ENCODE measurements at places on chromosomes 2 and 18.

GRCh38 chr2:8009010-8009597, 672.8 kb upstream of the ID2 start:
- DNase-seq: no peak

DNA sequence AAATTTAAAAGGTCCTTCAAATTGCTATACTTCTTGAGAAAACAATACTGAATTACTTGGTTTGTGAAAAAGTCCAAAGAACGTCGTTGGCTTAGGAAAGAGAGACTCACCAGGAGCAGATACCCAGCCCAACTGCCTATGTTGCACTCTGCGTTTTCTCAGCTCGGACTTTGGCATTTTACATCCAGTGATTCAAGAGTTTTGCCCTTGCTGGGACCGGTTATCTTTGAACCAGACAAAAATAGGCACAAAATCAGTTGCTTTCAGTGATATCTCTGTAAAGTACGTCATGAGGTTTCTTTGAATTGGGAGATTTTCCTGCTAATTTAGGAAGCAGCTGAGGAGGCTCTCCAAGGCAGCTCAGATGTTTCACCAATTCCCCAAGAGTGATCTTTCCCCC, 29.3 kb downstream of the FHOD3 start:
- DNase-seq: no peak

- DNase-seq: no peak
Observed at GRCh38 chr2:26002632-26003310, 20.5 kb upstream of the KIF3C start.

DNA sequence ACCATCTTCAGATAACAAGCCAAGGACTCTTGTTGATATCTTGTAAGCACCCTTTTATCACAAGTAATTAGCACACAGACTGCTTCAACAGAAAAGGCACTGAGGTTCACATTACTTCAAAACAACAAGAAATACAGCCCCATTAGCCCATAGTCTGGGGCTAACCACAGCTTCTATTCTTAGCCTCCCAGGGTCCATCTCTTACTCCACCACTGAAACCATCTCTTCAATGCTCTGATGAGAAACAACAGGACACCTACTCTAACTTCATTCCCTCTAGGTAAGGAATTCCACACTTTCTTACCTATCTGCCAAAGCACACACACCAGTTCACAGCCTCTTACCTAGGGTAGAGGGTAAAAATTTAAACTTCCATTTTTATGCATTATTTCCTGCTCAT, 26.4 kb upstream of the CYTIP start:
- no peak for DNase-seq

DNA sequence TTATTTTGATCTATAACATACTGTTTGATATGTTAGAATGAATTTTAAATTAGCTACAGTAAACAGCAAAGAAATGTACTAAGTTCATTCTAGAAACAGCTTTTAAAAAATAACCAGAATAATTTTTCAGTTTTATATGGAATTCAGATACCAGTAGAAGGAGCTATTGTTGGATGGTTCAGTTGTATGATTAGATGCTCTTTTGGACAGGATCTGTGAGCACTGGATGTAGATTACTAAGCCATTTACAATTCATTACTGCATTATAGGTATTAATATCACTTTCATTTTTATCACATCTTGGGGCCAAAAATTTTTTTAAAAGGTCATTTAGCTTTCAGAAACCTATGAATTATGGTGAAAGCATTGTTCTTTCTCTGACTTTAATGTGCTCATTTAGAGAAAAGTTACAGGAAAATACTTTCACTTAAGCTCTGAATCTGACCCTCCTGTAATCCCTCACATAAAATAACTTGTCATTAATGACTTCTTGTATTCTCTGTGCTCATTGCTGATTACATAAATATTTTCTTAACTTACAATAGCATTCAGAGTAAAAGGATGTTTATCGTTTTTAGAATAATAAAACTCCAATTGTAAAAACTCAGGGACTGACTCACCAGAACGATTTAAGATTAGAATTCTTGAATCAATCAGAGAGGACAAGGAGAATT, 750.2 kb downstream of the SLC4A3 start:
- no peak for DNase-seq

DNA sequence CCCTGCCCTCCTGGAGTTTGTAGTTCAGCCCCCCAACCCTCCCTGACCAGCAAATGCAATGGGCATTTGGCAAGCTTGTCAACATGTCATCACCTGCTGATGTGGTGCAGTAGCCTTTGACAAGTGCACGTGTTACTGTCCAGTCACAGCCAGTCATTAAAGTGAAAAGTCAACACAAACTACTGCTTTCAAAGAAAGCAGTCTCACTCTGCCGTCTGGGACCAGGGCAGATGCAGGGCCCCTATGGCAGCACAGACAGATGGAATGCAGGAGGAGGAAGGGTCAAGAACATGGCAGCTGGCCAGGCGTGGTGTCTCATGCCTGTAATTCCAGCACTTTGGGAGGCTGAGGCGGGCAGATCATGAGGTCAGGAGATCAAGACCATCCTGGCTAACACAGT, 222.4 kb upstream of the OSR1 start:
- no peak for DNase-seq

GRCh38 chr18:63679820-63680606, 18.3 kb upstream of the SERPINB3 start:
- no peak for DNase-seq

DNA sequence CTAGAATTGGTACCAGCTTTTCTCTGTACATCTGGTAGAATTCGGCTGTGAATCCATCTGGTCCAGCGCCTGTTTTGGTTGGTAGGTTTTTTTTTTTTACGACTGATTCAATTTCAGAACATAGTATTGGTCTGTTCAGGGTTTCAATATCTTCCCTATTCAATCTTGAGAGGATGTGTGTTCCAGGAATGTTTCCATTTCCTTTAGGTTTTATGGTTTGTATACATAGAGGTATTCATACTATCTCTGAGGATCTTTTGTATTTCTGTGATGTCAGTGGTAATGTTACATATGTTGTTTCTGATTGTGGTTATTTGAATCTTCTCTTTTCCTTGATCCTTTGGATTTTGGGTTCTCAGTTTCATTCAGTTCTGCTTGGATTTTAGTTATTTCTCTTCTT, 172.1 kb upstream of the ITGA4 start:
- no peak for DNase-seq

GRCh38 chr2:11669454-11670291, at the start of gene NTSR2:
NTSR2 (minus strand) TSS chr2:11670195; CDS start chr2:11670129, 66 bp downstream.
- no peak for DNase-seq

- DNase-seq: no peak
Observed at GRCh38 chr2:218477247-218477646, 58.3 kb downstream of the VIL1 start.

GRCh38 chr2:238724728-238725127, 123.2 kb upstream of the TWIST2 start:
- DNase-seq: no peak

GRCh38 chr2:80255918-80256781, 48.4 kb downstream of the LRRTM1 start:
- no peak for DNase-seq

DNA sequence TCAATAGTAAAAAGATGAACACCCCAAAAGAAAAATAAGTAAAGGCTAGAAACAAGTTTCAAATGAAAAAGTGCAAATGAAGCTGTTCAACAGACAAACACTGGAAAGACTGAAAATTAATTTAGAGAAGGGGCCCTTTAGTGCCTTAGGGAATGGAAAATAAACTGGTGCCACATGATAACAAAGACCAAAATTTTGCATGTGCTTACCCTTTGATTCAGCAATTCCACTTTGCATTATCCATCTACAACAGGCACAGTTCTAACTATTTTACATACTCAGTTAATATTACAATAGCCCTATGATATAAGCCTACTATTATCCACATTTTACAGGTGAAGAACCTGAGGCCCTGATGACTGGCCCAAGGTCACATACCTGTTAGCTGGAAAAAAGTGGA, 183.9 kb downstream of the NBAS start:
- no peak for DNase-seq

DNA sequence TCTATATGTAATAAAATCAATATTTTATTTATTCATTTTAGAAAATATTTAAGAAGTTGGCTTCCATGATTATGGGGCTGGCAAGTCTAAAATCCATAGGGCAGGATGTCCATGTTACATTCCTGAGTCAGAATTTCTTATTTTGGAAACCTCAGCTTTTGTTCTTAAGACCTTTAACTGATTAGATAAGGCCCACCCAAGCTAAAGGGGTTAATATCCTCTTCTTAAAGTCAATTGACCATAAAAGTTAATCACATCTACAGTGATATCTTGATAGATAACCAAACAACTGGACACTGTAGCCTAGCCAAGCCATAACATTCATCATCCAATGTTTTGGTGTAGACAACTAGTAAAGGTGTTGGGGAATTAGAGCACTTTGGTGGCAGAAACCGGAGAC, 1035.4 kb upstream of the ZEB2 start:
- no peak for DNase-seq

DNA sequence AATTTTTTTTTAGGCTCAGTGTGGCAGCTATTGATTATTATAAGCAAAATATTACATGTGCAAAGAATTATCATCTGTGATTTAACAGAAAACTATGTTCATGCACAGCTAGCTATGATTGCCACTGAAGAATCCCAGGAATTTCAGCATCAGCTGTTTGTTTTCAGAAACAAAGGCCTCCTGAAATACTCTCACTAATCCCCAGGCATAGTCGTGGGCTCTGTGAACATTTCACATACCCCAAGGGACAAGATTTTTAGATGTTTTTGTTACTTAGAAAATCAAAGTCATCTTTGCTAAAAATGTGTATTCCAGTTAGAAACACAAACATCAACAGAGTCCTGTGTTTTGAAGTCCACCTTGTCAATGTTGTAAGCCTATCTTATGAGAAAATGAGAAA, 156.1 kb downstream of the MYO1B start:
- no peak for DNase-seq

DNA sequence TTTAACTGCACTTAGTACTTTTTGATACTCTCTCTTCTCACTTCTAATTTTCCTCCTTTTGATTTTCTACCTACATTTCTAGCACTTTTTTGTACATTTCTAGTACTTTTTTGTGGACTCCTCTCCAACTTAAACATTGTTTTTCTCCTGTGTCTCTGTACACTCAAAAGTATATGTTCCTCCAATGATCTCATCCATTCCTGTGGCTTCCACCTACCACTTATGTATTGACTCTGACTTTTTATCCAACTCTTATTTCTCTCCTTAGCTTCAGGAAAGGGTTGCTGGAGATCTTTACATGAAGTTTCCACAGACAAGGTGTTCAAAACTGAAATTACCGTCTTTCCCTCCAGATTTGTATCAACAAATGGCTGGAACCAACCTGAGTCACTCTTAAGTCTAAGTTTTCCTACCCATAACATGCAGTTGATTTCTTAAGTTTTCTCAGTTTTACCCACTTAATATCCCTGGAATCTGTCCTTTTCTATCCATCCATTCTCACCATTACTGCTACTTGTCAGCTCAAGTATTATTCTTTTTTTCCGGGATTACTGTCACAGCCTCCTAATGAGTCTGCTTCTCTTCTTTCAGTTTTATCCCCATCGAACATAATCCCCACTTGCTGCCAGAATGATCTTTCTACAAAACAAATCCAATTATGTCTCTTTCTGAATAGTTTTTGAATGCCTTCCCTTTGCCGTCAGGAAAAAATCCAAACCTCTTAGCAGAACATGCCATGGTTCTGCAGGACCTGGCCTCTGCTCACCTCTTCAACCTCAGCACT, 22.6 kb upstream of the PELI1 start:
- no peak for DNase-seq

DNA sequence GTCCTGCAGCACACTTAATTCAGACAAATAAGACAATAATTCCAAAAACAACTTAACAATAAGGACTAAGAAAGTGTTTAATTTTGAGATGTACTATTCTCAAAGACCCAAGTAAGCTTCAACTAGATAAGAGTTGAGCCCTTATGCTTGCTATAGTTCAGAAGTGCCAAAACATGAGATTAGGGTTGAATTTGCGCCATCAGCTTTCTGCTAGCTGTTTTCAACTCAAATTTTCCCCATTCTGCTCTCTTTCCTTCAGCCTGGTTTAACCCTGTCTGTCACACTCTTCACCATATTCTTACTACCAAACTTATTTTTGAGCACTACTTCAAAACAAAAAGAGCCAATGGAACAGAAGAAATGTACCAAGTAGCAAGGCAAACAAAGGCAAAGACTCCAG, 4.1 kb downstream of the NFE2L2 start:
- DNase-seq: no peak

DNA sequence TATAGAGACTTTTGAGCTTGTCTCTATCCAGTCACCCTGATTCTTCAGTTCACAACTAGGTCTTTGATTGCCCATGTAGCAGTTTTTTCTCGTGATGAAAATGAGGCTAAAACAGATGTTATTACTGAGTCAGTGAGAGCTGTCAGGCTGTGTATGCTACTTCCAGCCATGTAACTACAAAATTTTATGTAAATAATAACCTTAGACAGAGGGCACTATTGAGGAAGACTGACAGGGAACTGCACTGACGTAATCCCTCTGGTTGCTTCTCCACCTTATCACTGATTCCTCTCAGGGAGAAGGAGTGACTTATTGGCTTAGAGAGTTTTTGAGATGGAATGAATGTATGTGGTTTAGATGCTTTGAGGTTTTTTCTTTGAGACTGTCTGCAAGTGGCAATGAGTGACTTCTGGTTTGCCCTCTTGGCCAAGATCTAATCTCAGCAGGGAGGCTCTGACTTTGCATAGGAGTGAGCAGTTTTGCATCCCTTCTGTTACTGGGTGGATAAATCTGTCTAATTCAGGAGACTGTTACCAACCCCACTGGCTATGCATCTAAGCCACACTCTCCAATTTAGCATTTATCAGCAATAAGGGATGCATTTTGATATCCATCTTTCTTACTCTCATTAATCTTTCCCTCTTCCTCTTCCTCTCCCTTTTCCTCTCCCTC, 555.2 kb upstream of the FANCL start:
- DNase-seq: no peak

DNA sequence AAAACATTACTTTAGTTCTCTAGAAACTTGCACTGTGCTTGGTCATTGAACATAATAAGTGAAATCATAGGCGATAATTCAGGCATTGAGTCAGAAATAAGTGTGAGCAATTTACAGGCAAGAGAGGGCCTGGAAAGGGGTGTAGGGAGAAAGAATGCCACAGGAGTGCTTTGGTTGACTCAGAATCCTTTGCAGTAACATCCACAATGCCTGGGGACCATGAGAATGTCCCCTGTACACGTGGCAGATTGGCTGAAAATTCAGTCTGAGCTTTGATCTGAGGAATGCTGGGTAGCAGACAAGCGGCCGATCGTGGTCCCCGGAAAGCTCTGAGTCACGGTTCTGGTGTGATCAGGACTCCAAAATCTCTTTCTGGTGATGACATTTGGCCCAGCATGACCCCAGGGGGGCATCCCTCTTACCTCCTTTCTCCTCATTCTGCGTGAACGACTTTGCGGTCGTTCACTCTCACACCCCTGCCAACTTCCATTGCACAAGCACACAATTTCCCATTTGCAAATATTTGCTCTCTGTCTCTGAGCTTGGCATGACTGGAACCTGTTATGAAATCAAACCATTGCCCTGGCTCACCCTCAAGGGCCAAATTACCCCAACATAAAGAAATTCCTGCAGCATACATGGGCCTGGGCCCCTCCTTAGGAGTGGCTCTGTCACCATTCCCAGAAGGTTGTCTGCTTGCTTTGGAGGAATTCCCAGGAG, 305.0 kb upstream of the EPAS1 start:
- DNase-seq: no peak

All from stimulated activated CD4-positive, alpha-beta T cell treated with anti-CD3 and anti-CD28 coated beads, Interleukin-1b, Interleukin-23, amount 100 ng/mL, for 1 hour (primary cell).